Thoracic aorta (tissue), 2 donors: ENCODE measurements at places on chromosomes 1 and 21.
A peak's percentile ranks its signal among the peaks of the same experiment; 100 is the strongest.

DNA sequence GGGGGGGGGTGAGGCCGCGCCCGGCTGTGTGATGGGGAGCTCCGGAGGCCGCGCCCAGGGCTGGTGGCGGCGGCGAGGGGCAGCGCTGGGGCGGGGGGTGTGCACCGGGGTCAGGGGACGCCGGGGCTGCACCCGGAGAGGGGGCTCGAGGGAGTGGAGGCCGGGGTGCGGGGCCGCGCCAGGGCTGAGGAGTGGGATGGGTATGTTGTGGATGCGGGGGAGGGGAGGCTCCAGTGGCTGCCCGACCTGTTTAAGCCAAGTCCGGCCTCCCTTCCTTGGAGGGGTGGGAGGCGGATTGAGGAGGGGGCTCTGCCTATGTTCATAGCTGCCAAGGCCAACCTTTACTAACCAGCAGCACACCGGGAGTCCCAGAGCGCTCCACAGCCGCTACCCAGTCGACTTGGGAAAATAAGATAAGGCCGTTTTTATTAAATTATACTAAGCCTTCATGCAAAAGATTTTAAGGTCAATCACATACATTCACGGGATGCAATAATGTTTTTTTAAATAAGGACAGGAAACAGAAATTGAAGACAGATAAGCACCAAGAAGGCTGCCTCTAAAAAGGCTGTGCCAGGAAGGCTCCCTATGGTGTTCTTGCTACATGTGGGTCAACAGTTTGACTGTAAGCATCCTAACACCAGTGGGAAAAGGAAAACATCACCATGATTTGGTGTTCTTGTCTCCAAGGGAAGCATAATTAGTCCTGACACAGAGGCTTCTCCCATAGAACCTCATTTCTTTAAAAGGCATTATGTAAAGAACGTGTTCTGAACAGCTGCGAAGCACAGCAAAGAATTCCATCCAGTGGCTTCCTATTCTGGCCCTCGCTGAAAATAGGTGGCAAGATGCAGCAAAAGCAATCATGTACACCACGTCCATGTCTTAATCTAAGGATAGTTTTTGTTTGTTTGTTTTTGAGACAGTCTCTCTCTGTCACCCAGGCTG is 626 bp upstream of the HLCS start:
- DNase-seq, result no peak
- H3K27me3 ChIP-seq, result no peaks in the 10 kb centered on the region
- peak overlapping the region; percentile 65 for H3K27ac ChIP-seq
- H3K36me3 ChIP-seq, result no peaks in the 10 kb centered on the region
- H3K4me3 ChIP-seq, result peak overlapping the region; percentile 87
- peaks cover 5% of the 10 kb centered on the region for H3K4me1 ChIP-seq

GRCh38 chr1:22841860-22842281 is 130.8 kb downstream of the LACTBL1 start:
- peak overlapping the region; percentile 31 for H3K4me3 ChIP-seq
- H3K27me3 ChIP-seq, result no peaks in the 10 kb centered on the region

DNA sequence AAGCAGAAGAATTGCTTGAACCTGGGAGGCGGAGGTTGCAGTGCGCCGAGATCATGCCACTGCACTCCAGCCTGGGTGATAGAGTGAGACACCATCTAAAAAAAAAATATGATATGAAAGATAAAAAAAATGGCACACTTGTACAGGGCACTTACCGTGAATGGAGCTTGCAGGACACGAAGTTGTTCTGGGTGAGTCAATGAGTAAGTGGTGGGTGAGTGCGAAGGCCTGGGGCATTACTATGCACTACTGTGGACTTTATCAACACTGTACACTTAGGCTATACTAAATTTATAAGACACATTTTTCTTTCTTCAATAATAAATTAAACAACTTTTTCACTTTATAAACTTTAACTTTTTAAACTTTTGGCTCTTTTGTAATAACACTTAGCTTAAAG is 37.0 kb downstream of the TNFRSF8 start:
- H3K36me3 ChIP-seq, result no peaks in the 10 kb centered on the region
- no peak for DNase-seq
- H3K27ac ChIP-seq, result no peak overlapping the region
- no peaks in the 10 kb centered on the region for H3K27me3 ChIP-seq
- H3K4me1 ChIP-seq, result no peaks in the 10 kb centered on the region

GRCh38 chr1:9719978-9720722 is 68.6 kb downstream of the PIK3CD start:
- no peaks in the 10 kb centered on the region for H3K27me3 ChIP-seq
- no peak for DNase-seq
- H3K36me3 ChIP-seq, result peaks cover 29% of the 10 kb centered on the region
- peaks cover 3% of the 10 kb centered on the region for H3K4me1 ChIP-seq

GRCh38 chr1:245652660-245653427 is 498.1 kb downstream of the KIF26B start:
- H3K4me1 ChIP-seq, result no peaks in the 10 kb centered on the region
- H3K36me3 ChIP-seq, result no peaks in the 10 kb centered on the region
- no peak overlapping the region for H3K4me3 ChIP-seq

DNA sequence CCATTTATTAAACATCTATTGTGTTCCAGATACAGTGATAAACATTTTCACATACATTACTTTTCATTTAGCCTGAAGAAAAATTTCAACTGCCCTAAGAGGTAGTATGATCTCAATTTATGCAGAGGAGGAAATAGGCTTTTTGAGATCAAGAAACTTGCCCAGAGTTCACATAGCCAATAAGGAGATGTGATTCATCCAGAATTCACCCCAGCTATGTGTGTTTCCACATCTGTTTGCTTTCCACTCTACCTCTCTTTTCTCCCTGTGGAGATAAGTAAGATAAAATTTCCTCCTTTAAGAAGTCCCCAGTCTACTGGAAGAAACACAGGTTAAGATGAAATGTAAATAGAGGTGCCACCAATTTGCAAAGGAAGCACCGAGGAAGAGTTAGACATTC is 199.7 kb upstream of the C8B start:
- no peaks in the 10 kb centered on the region for H3K36me3 ChIP-seq
- no peak for DNase-seq
- H3K4me1 ChIP-seq, result no peaks in the 10 kb centered on the region

DNA sequence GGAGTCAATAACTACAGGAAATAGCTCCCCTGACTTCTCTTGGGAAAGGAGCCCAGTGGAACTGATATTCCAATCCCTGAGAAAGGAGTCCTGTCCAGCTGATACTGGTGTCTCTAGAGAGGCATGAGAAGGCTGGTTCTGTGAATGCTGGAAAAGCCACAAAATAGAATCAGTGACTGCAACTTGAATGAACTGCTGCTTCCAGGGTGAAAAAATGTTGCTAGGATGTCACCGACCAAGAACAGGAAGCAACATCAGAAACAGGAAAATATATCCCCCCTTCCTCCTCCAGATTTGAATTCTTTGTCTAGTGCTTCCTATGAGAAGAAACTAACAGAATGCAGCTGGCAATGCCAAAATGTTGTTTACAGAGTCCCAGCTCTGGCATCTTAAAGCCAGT is 269.3 kb upstream of the LYPLAL1 start:
- H3K27ac ChIP-seq, result no peak overlapping the region
- no peaks in the 10 kb centered on the region for H3K4me1 ChIP-seq
- no peak overlapping the region for H3K4me3 ChIP-seq
- no peak for DNase-seq

DNA sequence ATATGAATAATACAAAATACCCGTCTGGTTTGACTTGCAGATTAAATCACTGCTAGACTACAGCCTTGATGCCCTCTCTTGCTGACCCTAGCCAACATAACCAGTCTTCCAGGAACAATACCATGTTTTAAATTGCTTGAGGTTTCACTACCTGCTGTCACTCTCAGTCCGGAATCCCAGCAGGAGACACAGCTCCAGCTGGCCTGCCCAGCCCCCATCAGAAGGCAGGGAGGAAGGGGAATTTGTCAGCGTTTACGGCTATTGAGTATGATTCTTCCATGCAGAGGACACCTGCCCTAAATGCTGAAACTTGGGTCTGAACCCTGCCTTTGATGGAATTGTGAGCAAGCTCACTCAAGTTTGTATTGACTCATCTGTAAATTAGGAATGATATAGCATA is 33.0 kb downstream of the ZNF496 start:
- no peaks in the 10 kb centered on the region for H3K27me3 ChIP-seq
- H3K4me3 ChIP-seq, result no peak overlapping the region
- H3K4me1 ChIP-seq, result no peaks in the 10 kb centered on the region
- H3K27ac ChIP-seq, result no peak overlapping the region
- no peak for DNase-seq
- peaks cover 13% of the 10 kb centered on the region for H3K36me3 ChIP-seq

GRCh38 chr21:33330726-33331125 is 6.0 kb downstream of the IFNAR1 start:
- DNase-seq, result no peak
- H3K27ac ChIP-seq, result no peak overlapping the region
- H3K4me3 ChIP-seq, result no peak overlapping the region
- H3K36me3 ChIP-seq, result no peaks in the 10 kb centered on the region
- H3K27me3 ChIP-seq, result no peaks in the 10 kb centered on the region

- no peak overlapping the region for H3K4me3 ChIP-seq
- no peak overlapping the region for H3K27ac ChIP-seq
- no peaks in the 10 kb centered on the region for H3K27me3 ChIP-seq
- no peaks in the 10 kb centered on the region for H3K4me1 ChIP-seq
These were observed 72.1 kb downstream of the SLC5A9 start for GRCh38 chr1:48294656-48295055.

DNA sequence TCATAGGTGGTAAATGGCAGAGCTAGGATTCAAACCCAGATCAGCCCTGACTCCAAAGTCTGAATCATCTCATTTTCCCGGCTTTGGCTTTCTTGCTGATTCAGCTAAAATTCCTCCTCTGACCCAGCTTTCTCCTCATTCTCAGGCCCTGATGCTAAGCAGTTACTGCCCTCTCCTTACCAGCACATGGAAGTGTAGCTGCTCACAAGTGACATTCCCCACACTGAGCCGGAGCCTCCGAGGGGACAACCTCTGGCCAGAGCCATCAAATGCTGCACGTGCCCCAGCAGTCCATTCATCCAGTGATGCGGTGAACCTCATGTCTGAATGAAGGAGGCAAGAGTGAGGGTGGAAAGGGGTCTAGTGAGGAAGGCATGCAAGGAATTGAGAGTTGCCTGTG is 11.1 kb downstream of the ITGA10 start:
- H3K4me1 ChIP-seq, result no peaks in the 10 kb centered on the region
- H3K4me3 ChIP-seq, result no peak overlapping the region
- H3K27me3 ChIP-seq, result no peaks in the 10 kb centered on the region
- H3K36me3 ChIP-seq, result peaks cover 50% of the 10 kb centered on the region
- H3K27ac ChIP-seq, result no peak overlapping the region

GRCh38 chr1:24830680-24831272 is 85.5 kb downstream of the CLIC4 start:
- no peaks in the 10 kb centered on the region for H3K36me3 ChIP-seq
- no peaks in the 10 kb centered on the region for H3K27me3 ChIP-seq
- no peak for DNase-seq
- H3K4me1 ChIP-seq, result peaks cover 48% of the 10 kb centered on the region

DNA sequence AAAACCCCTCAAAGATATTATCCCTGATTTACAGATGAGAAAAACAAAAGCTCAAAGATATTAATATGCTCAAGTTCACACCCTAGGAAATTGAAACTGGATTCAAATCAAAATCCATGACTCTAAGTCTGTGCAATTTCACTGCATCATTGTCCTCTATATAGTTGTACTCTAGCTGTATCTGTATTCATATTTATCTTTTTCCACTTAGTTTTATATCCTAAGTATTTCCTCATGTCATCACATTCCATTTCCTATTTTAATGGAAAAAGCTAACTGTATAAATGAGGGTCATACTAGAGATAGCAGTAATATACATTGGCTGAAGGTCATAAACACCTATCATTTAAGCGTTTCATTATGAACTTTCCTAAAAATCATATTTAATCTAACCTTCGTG is 42.2 kb upstream of the RALGPS2 start:
- H3K27ac ChIP-seq, result no peak overlapping the region
- H3K4me1 ChIP-seq, result no peaks in the 10 kb centered on the region
- no peak for DNase-seq
- no peaks in the 10 kb centered on the region for H3K36me3 ChIP-seq
- H3K4me3 ChIP-seq, result no peak overlapping the region

- H3K27ac ChIP-seq, result no peak overlapping the region
These were observed 25.6 kb downstream of the IL23R start for GRCh38 chr1:67191668-67192520.
